ENCODE measurements at places on chromosomes 4 and X.

- DNase-seq: no peak
These were observed 77.7 kb upstream of the C4orf50 start for GRCh38 chr4:6095897-6096296.

GRCh38 chr4:110306303-110306702 is 107.9 kb upstream of the ELOVL6 start:
- DNase-seq: no peak

DNA sequence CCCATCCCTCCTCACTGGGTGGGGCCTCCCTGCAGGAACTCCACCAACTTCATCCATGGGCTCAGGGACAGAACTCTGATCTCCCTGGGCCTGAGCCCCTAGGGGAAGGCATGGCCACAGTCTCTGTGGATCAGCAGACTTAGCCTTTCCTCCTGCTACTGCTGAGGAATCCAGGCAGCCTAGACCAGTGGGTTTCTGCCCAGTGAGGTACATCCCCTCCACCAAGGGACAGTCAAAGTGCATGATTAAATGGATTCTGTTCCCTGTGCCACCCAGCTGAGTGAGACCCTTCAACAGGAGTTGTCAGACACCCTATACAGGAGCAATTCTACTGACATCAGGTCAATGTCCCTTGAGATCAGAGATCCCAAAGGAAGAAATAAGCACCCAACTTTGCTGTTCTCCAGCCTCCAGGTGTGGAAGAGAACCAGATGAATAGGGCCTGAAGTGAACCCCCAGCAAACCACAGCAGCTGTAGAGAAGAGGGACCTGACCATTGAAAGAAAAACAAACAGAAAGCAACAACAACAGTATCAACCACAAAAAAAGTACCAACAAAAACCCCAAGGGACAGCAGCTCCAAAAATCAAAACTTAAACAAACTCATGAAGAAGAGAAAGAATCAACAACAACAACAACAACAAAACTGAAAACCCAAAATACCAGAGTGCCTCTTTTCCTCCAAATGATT is 84.8 kb downstream of the CHIC1 start:
- no peak for DNase-seq

DNA sequence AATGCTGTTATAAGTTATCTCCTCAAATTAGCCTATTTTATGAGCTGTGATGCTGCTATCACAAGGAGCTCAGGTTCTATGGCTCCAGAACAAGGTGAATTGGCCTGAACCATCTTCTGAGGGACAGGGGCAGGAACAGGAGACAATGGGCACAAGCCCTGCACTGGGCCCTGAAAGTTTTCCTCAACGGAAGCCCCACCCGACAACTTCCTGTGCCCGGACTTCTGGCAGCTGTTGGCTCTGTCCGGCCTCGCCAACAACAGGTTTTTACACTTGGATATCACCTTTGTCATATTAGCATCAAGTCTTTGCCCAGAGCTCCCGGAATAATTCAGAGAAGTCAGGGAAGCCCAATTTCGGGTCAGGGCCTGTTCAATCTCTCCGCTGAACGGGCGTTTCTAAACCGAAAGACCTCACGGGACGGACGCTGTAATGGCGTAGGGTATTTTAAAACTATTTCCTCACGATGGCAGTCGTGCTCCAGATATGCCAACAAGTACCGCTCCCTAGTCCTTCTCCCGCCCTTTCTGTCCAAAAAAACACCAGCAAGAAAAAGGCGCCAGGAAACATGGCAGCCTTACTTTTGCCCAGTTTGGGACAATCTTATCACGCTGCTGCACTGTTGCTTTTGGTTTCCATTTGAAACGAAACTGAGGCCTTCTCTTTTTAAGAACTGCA is 201.0 kb upstream of the STK26 start:
- peak; percentile 82 for DNase-seq

- no peak for DNase-seq
These were observed 81.3 kb downstream of the SNX25 start for GRCh38 chr4:185290656-185291055.

- no peak for DNase-seq
These were observed 375.6 kb downstream of the FBXW7 start for GRCh38 chr4:152160225-152160800.

DNA sequence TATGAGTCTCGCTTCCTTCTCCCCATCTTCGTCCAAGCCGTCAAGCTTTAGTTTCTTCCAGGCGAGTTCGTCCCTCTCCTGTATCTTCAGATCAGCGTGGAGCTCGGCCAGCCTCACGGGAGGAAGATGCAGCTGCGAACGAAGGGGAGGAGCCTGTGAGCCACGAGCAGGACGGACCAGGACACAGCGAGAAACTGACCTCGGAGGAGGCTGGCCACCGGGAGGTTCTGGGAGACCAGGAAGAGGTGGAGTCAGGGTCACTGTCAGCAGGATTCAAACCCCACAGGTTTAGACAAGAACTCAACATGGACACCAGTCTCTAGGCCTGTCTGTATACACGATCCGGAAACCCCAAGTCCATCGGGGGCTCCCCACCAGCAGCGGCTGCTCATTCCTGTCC is 7.3 kb downstream of the LRPAP1 start:
- no peak for DNase-seq

- peak; percentile 50 for DNase-seq
These were observed 84.5 kb downstream of the CT47B1 start for GRCh38 chrX:120791013-120791643.

GRCh38 chr4:168580228-168580627 is 83.4 kb downstream of the PALLD start:
- no peak for DNase-seq

DNA sequence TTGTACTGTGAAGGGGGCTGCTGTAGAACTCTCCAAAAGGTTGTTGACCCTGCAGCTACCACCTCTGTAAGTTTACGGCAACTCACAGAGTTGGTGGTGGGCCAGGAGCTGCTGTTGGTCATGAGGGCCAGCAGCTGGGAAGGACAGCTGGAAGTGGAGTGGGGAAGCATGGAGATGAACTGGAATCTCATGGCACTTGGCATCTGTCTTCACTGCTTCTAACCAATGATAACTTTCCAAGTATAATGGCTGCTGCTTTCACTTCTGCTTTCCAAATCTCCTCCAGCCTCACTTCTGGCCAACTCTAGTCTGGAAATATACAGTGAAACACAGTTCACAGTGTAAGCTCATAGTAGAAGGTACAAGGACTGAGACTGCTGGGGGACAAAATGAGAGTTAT is 126.5 kb upstream of the INTU start:
- no peak for DNase-seq

DNA sequence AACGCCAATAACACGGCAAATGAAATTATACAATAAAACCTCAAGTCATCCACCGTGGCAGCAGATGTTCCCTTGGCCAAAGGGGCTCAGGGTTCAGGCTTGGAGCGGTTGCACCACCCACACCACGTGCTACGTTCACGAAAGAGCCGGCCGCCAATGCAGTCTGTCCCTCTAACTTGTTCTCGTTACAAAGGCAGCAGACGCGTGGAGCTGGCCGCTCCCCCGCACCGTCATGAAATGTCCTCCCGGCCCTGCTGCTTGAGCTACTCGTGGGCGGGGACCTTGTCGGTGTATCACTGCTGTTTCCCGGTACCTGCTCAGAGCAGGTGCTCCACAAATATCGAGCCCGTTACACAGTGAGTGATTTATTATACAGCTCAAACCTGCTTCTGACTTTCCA is 36.4 kb upstream of the MAN2B2 start:
- no peak for DNase-seq

GRCh38 chrX:145524931-145525330 is 277.6 kb downstream of the SPANXN1 start:
- DNase-seq: no peak

- no peak for DNase-seq
These were observed 48.5 kb downstream of the KLHL15 start for GRCh38 chrX:23978491-23978890.

DNA sequence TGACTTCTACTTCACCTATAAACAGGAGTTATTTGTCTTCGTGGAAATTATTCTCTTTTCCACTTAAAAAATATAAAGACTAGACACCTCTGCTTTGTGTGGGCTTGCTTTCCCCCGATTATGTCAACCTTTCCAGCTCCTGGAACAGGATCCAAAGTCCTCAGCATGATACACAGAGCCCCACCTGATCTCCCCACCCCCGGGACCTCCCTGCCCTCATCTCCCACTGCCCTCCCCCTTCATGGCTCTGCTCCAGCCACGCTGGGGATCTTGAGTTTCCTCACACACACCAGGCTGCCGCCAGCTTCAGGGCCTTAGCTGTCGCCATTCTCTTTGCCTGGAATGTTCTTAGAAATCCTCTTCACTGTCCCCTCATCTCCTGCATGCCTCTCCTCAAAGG is 55.3 kb downstream of the MBNL3 start:
- no peak for DNase-seq

DNA sequence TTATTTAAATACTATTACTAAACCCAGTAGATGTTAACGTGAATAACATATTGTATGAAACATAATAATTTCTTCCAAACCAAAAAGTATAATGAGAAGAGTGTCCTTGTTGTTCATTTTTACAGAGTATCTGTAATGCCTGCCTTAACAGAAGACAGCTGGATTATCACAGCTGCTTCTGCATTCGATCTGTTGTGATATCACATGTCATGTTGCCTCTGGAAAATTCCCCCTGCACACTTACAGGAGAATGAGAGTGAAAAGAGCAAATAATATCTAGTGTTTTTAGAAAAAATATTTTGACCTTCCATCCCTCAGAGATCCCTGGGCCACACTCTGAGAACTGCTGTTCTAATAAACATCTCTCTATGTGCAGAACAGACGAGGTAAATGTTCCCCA is 240.1 kb upstream of the NOCT start:
- DNase-seq: no peak

GRCh38 chr4:163415668-163416067 is 57.9 kb downstream of the TKTL2 start:
- DNase-seq: no peak

DNA sequence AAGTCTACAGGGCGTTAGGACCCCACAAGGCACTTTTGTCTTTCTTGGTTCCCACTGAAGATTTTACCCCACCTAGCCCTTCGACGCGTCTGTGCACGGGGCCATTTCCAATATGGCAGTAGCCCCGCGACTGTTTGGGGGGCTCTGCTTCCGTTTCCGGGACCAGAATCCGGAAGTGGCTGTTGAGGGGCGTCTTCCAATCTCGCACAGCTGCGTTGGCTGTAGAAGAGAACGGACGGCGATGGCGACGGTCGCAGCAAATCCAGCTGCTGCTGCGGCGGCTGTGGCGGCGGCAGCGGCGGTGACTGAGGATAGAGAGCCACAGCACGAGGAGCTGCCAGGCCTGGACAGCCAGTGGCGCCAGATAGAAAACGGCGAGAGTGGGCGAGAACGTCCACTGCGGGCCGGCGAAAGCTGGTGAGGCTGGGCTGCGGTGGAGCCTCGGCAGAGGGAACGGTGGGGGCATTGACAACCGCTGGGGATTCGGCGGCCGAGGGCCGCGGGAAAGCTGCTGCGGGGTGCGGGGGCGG is at the start of gene USP11:
Gene USP11, plus strand, starts transcription at position 207 of the 530 bp plus-strand sequence. Its CDS starts 35 bp downstream, at position 242.
- peak; percentile 43 for DNase-seq

- DNase-seq: no peak
These were observed 1.1 kb upstream of the CCNQ start for GRCh38 chrX:153600032-153600373.

- no peak for DNase-seq
These were observed 10.3 kb downstream of the PDHA2 start for GRCh38 chr4:95850161-95850560.

DNA sequence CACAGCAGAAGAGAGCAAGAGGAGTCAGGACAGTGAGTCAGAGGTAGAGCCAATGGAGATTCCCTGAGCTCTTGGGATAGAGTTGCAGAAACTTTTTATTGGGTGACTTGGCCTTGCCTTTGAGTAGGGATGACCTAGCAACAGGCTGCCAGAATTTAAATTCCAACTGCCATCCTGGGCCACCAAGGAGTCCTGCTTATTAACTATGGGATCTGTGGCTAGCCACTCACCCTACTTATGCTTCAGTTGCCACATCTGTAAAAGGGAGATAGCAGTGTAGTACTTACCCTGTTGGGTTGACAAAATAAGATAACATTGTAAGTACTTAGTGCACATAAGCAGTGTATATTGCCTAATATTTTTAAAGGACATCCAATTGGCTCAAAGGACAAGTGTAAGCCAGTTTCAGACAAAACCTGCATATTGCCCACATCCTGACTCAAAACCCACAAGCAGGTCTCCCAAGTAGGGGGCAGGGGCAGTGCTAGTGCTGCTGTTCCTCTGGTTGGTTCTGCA is 43.5 kb upstream of the TMEM164 start:
- no peak for DNase-seq

GRCh38 chrX:17519358-17519757 is 144.4 kb downstream of the NHS start:
- DNase-seq: no peak

DNA sequence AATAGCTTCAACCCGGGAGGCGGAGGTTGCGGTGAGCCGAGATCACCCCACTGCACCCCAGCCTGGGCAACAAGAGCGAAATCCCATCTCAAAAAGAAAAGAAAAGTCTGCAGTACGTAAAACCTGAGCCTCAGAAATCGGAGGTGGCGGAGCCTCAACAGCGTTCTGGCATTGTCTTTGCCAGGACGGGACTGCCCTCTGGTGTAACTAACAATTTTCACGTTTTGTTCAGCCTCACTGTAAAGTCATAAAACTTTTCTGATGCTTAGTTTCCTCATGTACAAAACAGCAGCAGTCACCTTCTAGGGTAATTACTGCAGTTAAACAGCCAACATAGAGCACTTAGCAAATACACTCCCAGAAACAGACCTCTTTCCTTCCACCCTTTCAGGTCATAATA is 121.7 kb downstream of the RBM47 start:
- DNase-seq: no peak

- no peak for DNase-seq
These were observed 92.5 kb upstream of the EDA2R start for GRCh38 chrX:66731398-66731797.

DNA sequence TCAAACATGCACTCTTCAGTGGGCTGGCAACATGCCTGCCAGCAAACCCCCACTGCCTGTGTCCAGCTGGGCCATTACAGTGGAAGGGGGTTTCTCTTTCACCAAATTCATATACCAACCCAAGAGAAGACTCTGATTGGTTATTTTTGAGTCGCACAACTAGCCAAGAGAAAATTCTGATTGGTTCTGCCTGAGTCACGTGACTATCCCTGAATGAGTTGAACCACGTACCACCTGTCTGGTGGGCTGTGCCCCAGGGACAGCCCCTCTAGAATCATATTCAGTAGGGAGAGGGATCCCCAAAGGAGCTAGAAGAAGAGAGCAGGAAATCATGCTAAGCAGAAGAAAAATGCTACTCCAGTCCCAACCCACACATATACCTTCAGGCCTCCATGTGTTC is 313.1 kb downstream of the STK32B start:
- no peak for DNase-seq

- DNase-seq: no peak
These were observed 140.5 kb downstream of the GRIA3 start for GRCh38 chrX:123324625-123325024.

DNA sequence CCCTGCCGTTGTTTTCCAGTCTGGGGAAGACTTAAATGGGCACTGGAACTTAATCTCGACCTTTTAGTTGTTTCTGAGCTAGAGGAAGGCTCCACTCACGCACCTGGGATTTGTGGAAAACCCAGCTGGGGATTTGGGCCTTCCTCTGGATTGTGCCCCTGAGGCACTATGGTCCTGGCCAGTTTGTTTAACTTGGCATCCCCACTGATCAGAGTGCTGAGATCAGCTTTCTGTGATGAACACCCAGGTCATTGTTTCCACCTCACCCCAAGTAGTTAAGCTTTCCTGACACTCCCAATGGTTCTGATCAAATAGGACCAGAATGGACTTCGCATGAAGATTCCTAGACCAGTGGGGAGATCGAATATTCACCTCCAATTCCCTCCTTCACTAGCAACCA is 20.5 kb upstream of the NAP1L5 start:
- DNase-seq: no peak

GRCh38 chrX:8755116-8755515 is 23.2 kb upstream of the ANOS1 start:
- no peak for DNase-seq

- DNase-seq: no peak
These were observed 167.3 kb downstream of the PJA1 start for GRCh38 chrX:68997911-68998310.
